ENCODE measurements at places on chromosomes 16 and 17. TPM values are rescaled to one million over a fixed set of nuclear protein-coding genes. Genes with fewer than 3 reads are reported as not detected.

Gene INCA1
- not detected for total RNA-seq

Gene PMFBP1
- 1.2 TPM for total RNA-seq

Gene PLA2G10
- 0.22 TPM for total RNA-seq

Gene EXOC7
- total RNA-seq = 173 TPM

Gene LITAFD
- total RNA-seq = not detected

Gene KCNJ2
- total RNA-seq = 0.36 TPM

Gene SPPL2C
- not detected for total RNA-seq

Gene PLEKHH3
- total RNA-seq = 27.8 TPM
